ENCODE measurements at places on chromosomes 1 and 21.

DNA sequence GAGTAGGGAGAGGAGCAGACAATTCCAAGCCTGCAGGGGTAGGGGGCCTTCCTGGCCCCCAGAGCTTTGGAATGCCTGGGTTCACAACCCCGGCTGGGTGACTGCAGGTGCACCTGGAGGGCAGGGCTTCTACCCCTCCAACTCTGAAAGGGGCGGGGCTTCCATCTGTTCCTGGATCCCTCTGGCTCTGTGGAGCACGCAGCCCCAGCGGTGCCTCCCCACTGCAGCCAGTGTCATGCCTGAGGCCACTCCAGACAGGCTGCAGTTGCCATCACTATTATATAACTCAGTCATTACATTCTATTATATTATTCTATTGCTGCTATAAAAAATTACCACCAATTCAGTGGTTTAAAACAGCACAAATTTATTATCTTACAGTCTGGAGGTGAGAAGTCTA, 12.5 kb upstream of the FNBP1L start:
- H3K36me3 ChIP-seq: no peaks in the 10 kb centered on the region
- H3K27me3 ChIP-seq: no peaks in the 10 kb centered on the region
- no peak overlapping the region for H3K27ac ChIP-seq
- no peak overlapping the region for H3K4me3 ChIP-seq
- no peak for DNase-seq

DNA sequence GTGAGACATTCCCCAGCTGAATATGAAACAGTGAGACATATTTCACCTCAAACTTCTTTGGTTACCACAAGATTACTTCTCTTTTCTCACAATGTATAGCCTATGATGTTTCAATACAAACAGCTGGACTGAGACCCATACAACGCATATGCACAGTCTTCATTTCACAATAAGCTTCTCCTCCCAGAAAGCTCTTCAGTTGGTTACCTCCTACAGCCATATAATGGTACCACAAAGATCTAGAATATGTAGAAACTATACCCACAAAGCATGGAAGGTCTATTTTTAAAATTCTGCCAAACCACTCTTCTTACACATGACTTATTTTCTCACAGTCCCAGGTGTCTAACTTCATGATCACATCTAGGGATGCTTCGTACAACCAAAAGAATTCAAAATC, 70.8 kb downstream of the JAK1 start:
- H3K27me3 ChIP-seq: no peaks in the 10 kb centered on the region
- peak overlapping the region; percentile 24 for H3K4me3 ChIP-seq

GRCh38 chr21:40562242-40563002, 284.5 kb downstream of the DSCAM start:
- no peaks in the 10 kb centered on the region for H3K36me3 ChIP-seq
- H3K27ac ChIP-seq: no peak overlapping the region
- H3K4me1 ChIP-seq: no peaks in the 10 kb centered on the region

GRCh38 chr1:155126556-155127104, 1.0 kb upstream of the EFNA1 start:
- H3K4me3 ChIP-seq: peak overlapping the region; percentile 84
- no peak for DNase-seq
- no peaks in the 10 kb centered on the region for H3K36me3 ChIP-seq
- H3K27ac ChIP-seq: no peak overlapping the region

- peak overlapping the region; percentile 96 for H3K27ac ChIP-seq
- H3K4me1 ChIP-seq: peaks cover 13% of the 10 kb centered on the region
- H3K36me3 ChIP-seq: no peaks in the 10 kb centered on the region
- H3K4me3 ChIP-seq: peak overlapping the region; percentile 92
- peak; percentile 37 for DNase-seq
- H3K27me3 ChIP-seq: no peaks in the 10 kb centered on the region
These were observed 833 bp upstream of the RCOR3 start for GRCh38 chr1:211258310-211258755.

DNA sequence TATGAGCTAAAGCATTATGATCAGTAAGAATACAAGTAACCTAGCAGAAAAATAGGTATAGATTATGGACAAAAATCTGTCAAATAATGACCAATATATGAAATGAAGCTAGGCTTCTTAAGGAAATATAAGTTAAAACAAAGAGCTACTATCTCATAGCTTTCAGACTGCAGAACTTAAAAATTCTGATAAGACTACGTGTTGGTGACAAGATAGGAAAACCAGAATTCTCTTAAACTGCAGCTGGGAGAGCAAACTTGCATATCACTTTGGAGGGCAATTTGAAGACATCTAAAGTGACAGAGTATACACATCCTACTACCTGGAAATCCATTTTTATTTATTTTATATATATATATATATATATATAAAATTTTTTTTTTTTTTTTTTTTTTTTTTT, 65.5 kb downstream of the LTN1 start:
- peaks cover 35% of the 10 kb centered on the region for H3K36me3 ChIP-seq
- H3K27me3 ChIP-seq: no peaks in the 10 kb centered on the region
- no peaks in the 10 kb centered on the region for H3K4me1 ChIP-seq
- no peak overlapping the region for H3K4me3 ChIP-seq
- H3K27ac ChIP-seq: no peak overlapping the region
- no peak for DNase-seq

DNA sequence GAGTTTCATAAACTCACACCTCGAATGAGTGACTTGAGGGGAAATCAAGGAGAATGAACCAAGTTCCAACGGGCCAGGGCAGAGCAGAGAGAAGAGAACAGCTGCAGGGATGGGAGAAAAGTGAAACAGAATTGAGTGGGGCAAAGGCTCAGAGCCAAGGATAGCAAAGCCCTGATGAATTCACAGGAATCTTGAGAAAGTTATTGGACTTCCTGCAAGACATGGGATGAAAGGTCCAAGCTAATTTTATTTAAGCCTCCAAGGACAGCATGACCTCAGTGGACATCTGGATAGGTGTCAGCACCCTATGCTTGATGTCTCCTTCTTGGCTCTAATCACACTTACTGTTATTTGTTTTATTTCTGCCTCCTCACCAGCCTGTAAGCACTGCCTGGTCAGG, 43.0 kb upstream of the RAVER2 start:
- H3K27ac ChIP-seq: no peak overlapping the region
- H3K36me3 ChIP-seq: no peaks in the 10 kb centered on the region
- H3K27me3 ChIP-seq: peaks cover 15% of the 10 kb centered on the region
- H3K4me1 ChIP-seq: no peaks in the 10 kb centered on the region
- no peak overlapping the region for H3K4me3 ChIP-seq

GRCh38 chr1:60065199-60065598, 8.4 kb downstream of the C1orf87 start:
- H3K36me3 ChIP-seq: no peaks in the 10 kb centered on the region
- H3K27me3 ChIP-seq: no peaks in the 10 kb centered on the region
- no peak for DNase-seq
- H3K4me1 ChIP-seq: peaks cover 3% of the 10 kb centered on the region

- no peak for DNase-seq
- H3K4me1 ChIP-seq: peaks cover 3% of the 10 kb centered on the region
- no peak overlapping the region for H3K4me3 ChIP-seq
- no peaks in the 10 kb centered on the region for H3K27me3 ChIP-seq
These were observed 18.0 kb downstream of the RHBDL2 start for GRCh38 chr1:38923607-38924006.

DNA sequence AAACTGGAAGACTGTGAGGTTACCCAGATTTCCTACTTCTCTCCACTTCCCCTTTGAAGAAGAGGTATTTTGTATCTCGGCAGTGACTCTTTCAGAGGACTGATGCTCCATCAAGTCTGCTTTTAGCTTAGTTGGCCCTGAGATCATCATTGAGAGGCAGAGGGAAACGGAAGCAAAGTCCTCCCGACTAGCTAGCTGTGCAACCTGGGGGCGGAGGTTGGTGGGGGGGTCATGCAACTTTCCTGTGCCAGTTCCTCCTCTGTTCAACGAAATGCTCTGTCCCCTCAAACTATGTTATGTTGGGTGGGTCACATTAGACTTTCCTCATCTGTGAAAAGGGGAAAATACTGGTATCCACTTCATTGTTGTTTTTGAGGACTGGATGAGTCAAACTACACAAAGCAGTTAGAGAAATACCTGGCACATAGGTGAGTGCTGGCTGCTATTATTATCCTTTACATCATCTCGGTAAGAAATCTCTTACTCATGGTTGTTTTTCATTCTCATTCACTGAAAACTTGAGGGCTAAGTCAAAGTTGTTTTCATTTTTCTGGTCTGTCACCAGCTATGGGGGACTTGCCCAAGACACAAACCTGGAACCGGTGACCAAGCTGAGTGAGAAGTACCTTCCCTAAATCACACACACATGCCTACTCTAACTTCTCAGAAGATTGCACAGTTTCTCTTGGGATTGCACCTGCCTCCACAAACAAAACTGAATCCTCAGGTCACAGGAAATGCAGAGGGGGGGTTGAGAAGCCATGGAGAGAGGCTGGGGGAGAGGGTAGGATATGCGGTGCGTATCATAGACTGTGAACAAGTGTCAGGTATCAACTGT, 83.3 kb downstream of the ABCA4 start:
- H3K27me3 ChIP-seq: peaks cover 18% of the 10 kb centered on the region
- no peak overlapping the region for H3K27ac ChIP-seq
- no peak overlapping the region for H3K4me3 ChIP-seq
- DNase-seq: no peak

- H3K27me3 ChIP-seq: no peaks in the 10 kb centered on the region
- no peak overlapping the region for H3K4me3 ChIP-seq
- peaks cover 9% of the 10 kb centered on the region for H3K36me3 ChIP-seq
- DNase-seq: no peak
- no peak overlapping the region for H3K27ac ChIP-seq
These were observed 5.5 kb downstream of the HIPK1 start for GRCh38 chr1:113934511-113935055.

DNA sequence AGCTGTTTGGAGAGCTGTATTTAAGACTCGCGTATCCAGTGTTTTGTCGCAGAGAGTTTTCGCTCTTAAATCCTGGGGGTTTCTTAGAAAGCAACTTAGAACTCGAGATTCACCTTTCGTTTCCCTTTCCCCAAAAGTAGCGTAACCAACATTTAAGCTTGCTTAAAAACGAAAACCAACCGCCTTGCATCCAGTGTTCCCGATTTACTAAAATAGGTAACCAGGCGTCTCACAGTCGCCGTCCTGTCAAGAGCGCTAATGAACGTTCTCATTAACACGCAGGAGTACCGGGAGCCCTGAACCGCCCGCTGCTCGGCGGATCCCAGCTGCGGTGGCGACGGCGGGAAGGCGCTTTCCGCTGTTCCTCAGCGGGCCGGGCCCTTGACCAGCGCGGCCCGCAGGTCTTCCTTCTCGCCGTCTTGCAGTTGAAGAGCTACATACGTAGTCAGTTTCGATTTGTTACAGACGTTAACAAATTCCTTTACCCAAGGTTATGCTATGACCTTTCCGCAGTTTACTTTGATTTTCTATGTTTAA, 1.9 kb downstream of the OLIG1 start:
- H3K4me3 ChIP-seq: peak overlapping the region; percentile 52
- peaks cover 23% of the 10 kb centered on the region for H3K27me3 ChIP-seq
- no peak for DNase-seq
- no peak overlapping the region for H3K27ac ChIP-seq

GRCh38 chr1:55943012-55943411, 636.4 kb downstream of the PLPP3 start:
- no peak overlapping the region for H3K4me3 ChIP-seq
- no peak for DNase-seq
- H3K4me1 ChIP-seq: no peaks in the 10 kb centered on the region
- no peak overlapping the region for H3K27ac ChIP-seq
- peaks cover 5% of the 10 kb centered on the region for H3K27me3 ChIP-seq

DNA sequence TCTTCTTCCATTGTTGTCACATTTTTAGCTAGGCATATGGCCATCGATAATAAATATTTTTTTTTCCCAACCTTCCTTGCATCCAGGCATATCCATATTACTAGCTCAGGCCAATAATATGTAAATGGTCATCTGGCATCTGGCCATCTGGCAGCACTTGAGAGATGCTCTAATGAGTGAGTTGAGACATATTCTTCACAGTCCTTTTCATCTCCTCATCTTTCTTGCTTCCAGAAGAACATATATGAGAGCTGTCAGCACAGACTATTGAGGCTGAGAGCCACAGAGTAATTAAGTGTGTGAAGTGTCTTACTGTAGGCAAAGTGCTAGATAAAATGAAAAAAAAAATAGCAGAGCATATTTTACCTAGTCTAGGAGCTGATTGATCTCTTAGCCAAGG, 628.4 kb upstream of the TMPRSS15 start:
- H3K4me3 ChIP-seq: no peak overlapping the region
- H3K4me1 ChIP-seq: no peaks in the 10 kb centered on the region
- no peaks in the 10 kb centered on the region for H3K36me3 ChIP-seq
- H3K27me3 ChIP-seq: no peaks in the 10 kb centered on the region
- H3K27ac ChIP-seq: no peak overlapping the region

- no peak overlapping the region for H3K4me3 ChIP-seq
- peaks cover 1% of the 10 kb centered on the region for H3K36me3 ChIP-seq
- no peak for DNase-seq
- no peak overlapping the region for H3K27ac ChIP-seq
- H3K4me1 ChIP-seq: no peaks in the 10 kb centered on the region
These were observed 47.6 kb downstream of the SHCBP1L start for GRCh38 chr1:182905321-182905720.

Data from memory B cell (primary cell).